NCI-H2171 (cell line): ENCODE measurements at places on chromosomes 11 and 22.

DNA sequence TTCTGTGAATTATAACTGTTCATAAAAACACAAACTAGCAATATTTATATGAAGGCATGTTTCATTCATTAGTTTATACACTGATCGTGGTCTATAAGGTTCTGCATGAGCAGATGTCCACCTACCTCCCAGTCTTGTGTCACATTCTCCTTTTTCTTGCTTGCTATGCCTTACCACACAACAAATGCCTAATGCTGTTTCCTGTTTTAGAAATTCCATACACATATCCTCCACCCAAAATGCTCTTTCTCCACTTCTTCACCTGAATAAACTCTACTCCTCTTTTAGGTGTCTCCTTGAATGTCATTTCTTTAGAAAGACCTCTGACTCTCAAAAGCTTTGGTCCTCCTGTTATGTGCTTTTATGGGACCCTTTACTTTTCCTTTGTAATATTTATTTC, 88.9 kb downstream of the BDNF start:
- no peak for DNase-seq

GRCh38 chr11:10502770-10503169, 38.2 kb downstream of the RNF141 start:
- DNase-seq = no peak

GRCh38 chr11:92758241-92758780, 211.1 kb upstream of the MTNR1B start:
- no peak for DNase-seq

DNA sequence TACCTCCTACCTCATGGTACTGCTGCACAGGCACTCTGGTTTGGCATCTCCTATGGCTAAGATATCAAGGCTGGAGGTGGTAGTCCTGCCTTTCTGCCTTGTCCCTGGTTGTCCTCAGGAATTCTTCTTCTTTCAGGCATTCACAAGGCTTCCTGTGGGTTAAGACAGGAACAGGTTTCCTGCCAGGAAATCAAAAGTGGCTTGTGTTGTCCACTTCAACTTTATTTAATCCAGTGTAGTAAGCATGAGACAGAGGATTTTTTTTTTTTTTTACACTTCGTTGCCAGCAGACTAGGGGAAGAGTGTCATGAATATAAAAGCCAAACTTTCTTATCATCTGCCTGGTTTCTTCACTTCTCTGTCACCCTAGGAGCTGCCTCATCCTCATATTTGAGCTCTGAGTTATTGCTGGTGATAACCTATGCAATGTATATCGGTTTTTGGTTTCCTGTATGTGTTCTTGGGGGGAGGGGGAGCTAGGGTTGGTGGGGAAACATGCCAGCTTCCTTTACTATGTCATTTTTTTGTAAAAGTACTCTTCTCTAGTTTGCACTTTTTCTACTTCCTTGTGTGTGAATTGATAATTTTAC, 50.2 kb downstream of the XKR3 start:
- no peak for DNase-seq
